ENCODE measurements at places on chromosomes 3 and 15.

DNA sequence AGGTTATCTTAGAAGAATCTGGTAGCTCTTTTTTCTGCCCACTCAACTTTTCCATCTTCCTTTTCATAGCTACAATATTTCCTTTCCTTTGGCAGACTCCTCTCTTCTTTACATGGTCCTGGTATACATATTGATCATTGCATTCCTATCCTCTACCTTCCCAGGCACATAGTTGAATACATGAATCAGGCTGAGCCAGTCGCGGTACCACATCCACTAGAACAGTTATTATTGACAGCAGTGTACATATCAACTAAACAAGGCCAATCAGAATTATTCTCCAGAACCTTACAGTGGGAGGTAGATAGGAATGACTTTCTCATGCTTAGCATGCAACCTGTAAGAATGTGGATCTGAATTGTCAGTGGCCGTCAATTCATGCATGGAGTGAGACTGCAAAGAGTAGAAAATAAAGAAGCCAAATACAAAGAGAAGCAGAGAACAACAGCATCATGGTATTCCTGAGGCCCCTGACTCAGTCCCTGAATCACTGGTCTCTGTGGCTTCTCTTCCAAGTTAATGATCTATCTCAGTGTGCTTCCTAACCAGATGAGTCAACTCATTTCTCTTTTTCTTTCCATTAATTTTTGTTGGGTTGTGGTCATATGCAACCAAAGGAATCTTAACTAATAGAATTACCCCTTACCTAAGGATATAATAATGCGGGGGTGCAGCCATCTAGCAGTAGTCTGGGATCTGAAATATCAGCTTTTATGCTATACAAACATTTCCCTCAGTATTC lies 60.9 kb upstream of the DCBLD2 start:
- no peak for DNase-seq

DNA sequence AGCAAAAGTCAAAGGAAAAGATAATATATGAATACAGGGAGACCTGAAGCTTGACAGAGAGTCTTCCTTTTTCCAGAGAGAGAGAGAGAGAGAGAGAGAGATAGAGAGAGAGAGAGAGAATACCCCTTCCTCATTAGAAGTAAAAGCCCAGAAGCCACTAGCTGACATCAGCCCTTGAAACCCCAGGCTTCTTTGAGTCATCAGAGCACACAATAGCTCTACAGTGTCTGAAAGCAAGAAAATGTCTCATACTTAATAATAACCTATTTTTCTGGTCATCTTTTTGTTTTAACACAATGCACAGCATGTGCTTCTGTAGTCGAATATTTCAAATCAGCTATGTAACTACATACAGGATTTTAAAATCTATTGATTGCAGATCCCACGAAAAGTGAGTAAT lies 109.2 kb upstream of the NANOGP8 start:
- no peak for DNase-seq

DNA sequence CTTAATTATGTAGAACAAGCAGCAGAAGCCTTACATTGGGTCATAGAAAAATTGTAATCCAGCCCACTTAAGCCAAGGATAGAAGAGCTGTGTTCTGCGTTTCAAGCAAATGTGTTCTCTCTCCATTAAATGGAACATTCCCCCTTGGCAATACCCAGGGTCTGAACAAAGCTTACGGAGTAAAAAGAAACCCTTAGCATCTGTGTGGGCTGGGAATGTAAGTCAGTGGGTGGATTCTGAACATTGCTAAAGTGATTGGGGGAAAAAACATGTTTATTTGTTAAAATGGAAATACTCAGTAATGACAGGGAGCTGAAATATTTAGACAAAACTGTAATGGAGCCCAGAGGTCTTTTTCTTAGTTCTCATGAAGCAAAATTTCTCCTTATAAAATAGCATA lies 147.4 kb downstream of the DUT start:
- DNase-seq: no peak

DNA sequence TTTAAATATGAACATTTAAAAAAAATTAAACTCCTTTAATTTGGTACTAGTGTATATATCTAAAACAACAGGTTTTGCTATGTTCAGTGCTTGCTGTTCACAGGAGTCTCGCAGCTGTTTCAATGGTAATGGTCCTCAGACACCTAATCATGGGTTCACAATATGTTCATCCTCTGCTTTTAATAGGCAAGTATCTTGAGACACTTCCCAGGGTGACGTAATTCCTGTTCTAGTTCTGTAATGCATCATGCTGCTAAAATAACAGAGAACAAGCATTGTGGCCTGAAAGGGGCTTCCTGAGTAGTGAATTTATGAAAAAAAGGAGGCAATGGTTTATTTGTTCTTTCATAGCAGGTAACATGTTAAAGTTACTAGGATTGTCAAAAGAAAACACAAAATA lies 625.2 kb upstream of the GBE1 start:
- no peak for DNase-seq

- no peak for DNase-seq
Measured at GRCh38 chr15:31427411-31427810, 100.8 kb downstream of the KLF13 start.

- DNase-seq: no peak
Measured at GRCh38 chr3:27568393-27568792, 84.2 kb upstream of the SLC4A7 start.

DNA sequence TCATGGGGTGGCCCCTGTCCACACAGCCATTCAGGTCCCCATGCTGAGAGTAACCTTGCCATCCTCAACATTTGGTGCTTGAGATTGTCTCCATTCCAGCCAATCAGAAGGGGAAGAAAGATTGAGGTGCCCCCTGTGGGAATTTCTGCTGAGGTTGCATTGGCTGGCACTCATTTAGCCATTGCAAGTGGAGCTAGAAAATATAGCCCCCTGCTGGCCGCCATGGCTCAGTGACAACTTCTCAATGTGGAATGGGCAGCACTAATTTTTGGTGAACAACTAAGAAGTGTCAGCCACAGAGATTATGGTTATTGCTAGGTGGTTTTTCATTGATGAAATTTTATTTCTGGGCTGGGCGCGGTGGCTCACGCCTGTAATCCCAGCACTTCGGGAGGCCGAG lies 22.0 kb downstream of the COL6A6 start:
- no peak for DNase-seq

GRCh38 chr3:117515309-117515708 lies 805.7 kb downstream of the TUSC7 start:
- DNase-seq: no peak

GRCh38 chr3:1843111-1843510 lies 255.6 kb upstream of the CNTN4 start:
- DNase-seq: no peak

- DNase-seq: no peak
Measured at GRCh38 chr15:64536244-64536836, 76.0 kb downstream of the ZNF609 start.

GRCh38 chr3:55588146-55588765 lies 101.2 kb upstream of the WNT5A start:
- DNase-seq: no peak

DNA sequence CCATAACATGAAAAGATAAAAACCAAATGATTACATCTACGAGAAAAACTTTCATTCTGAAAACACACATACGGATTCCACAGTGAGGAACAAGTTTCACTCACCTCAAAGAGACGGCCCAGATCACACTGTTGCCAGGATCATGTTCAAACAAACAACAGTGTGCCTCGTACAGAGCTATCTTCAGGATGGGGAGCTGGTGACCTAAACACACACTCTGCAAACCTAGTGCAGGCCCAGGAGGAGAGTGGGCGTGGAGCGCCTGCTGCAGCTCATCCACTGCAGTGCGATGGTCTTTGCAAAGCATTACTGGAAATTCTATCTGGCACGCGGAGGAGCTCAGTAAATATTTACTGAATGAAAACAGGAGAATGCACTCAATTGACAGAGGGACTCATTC lies 38.5 kb downstream of the TAMM41 start:
- no peak for DNase-seq

GRCh38 chr3:31140470-31140869 lies 246.0 kb upstream of the GADL1 start:
- no peak for DNase-seq

DNA sequence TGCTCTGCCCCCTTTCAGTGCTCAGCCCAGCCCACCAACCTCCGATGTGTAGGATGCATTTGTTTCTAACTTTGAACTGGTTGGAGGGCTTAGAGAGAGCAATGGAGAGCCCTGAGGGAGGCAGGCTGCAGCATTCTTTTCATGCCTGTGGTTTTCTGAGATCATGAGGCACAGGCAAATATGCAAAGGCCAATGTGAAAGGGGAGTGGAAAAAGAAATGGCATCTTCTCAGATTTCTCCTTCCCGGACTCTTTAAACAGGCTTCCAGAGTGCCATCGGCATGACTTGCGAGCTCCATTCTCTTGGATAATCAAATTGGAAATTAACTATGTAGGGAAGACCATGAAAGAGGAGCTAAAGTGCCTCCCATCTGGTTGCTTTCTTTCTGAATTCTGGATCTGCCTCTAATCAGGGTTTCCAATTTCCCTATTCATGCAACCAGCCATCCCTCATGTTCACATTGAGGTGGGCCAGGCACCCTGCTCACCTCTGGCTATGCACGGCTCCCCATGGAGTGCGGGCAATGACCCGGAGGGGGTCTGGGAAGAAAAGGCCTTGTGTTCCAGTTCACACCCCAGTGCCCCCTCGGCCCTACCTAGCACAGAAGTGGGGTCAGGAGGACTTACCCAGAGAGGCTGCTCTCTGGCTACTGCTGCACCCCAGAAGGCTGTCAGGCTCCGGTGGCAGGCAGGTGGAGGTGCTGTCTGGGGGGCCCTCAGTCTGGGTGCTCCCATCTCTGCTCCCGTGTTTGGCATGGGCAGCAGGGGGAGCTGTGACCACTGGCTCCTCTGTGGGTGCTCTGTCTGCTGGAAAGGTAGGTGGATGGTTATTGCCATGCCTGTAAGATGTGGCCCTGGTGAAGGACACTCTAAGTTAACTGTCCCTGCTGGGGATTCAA lies 16.1 kb downstream of the AMOTL2 start:
- DNase-seq: no peak

DNA sequence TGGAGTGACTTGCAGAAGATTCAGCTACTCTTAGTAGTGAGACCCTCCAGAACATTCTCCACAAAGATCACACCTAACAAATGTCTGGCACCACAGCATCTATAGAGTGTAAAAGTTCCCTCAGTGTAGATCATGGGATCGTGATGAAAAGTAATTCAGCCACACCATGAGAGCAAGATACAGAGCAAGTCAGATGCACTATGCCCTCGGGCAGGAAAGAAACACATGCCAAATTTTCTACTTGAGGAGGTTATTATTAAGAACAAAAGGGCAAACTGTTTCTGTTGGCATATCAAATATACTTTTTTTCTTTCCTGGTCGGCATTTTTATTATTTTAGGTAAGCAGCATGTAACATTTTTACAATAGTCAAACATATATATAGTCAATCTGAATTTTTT lies 44.8 kb upstream of the SNTN start:
- DNase-seq: no peak

GRCh38 chr15:29140475-29141307 lies 128.9 kb downstream of the NSMCE3 start:
- no peak for DNase-seq

DNA sequence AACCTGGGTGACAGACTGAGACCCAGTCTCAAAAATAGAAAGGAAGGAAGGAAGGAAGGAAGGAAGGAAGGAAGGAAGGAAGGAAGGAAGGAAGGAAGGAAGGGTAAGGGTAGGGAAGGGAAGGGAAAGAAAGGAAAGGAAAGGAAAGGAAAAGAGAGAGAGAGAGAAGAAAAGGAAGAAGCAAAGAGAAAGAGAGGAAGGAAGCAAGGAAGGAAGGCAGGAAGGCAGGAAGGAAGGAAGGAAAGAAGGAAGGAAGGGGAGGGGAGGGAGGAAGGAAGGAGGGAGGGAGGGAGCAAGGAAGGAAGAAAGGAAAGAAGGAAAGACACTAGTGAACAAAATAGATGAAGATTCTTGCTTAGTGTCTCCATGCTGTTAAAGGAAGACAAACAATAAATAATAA lies 129.1 kb downstream of the SHQ1 start:
- no peak for DNase-seq

- no peak for DNase-seq
Measured at GRCh38 chr3:74447221-74447620, 167.2 kb downstream of the CNTN3 start.

- DNase-seq: no peak
Measured at GRCh38 chr3:178705925-178706324, 169.7 kb downstream of the KCNMB2 start.

- no peak for DNase-seq
Measured at GRCh38 chr15:71294911-71295602, 179.8 kb downstream of the THSD4 start.

GRCh38 chr15:38005953-38006808 lies 71.7 kb downstream of the TMCO5A start:
- DNase-seq: no peak

- no peak for DNase-seq
Measured at GRCh38 chr3:64141476-64141875, 83.8 kb downstream of the PRICKLE2 start.

DNA sequence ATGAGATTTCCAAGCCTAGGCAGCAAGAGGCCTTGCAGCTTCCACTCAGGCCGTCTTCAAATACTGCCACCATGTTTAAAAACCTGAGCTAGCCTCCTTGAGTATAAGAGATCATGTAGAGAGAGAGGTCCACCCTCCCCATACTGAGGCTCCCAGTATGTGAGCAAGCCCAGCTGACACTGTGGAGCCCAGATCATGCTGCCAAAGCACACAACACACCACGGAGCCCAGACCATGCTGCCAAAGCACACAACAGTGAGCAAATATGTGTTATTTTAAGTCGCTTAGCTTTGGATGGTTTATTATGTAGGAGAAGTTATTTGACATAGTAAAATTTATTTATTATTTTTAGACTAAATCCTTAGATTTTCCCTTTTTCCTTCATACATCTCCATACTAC lies 333.7 kb downstream of the CTNNB1 start:
- DNase-seq: no peak

GRCh38 chr3:179149406-179149867 lies 1.3 kb downstream of the PIK3CA start:
- no peak for DNase-seq

GRCh38 chr3:61594964-61595285 lies 33.6 kb downstream of the PTPRG start:
- DNase-seq: no peak

DNA sequence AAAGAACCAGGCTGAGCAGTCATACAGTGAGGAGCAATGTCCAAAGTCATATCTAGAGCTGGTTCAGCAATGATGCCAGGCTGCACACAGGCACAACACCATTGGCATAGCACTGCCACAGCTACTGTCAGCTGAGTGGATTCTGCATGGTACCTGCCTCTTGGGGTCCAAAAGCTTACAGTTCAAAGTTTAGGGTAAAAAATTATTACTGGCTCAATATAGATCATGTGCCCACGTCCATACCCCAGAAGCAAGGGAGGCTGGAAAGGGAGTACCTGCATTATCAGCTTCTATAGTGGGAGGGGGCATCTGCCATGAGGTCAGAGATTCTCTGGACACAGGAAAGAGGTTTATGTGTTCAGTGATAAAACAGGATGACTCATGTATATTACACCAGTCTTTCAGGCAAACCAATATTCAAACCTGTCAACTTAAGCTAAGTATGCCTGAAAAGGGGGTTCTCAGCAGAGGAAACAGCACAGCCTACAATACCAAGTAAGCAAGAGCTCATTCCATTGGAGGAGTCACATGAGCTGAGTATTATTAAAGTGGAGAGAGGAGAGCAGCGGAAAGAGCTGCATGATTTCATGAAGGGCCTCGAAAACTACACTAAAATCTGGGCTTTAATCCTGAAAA lies 99.0 kb downstream of the ANO10 start:
- no peak for DNase-seq
